ENCODE measurements at places on chromosomes 11 and 22. TPM values are rescaled to one million over a fixed set of nuclear protein-coding genes. Genes with fewer than 3 reads are reported as not detected.

DNA sequence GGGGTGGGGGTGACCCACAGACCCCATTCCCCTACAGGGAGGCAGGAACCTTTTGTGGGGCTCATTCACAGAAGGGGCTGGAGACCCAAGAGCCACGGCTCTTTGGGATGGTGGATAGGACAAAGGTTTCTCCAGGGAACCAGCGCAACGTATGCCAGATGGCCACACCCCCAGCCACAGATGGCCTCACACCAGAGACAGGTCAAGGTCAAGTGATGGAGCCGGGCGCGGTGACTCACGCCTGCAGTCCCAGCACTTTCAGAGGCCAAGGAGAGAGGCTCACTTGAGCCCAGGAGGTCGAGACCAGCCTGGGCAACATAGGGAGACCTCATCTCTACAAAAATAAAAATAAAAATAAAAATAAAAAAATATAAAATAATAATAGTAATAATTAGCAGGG is 17.1 kb upstream of the BRSK2 start:
- DNase-seq = peak; percentile 36

DNA sequence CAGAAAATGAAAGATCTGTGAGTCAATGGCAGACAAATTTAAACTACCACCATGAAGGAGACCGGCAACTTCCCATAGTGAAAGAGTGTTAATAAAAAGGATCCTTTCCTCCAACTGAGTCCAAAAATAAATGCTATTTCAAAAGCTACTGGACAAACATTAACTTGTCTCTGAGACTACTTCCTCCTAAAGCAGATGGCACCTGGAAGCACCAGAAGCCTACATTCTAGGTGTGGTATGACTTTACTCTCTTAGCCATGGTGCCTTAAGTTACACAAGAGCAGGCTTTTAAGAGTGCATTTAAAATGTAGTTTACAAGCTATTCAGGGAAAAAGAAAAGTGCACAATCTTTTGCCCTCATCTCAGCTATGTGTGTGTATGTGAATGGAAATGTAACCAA is 2.5 kb downstream of the ARHGAP32 start:
- DNase-seq = no peak

GRCh38 chr22:47201186-47201995 is 438.9 kb downstream of the TBC1D22A start:
- DNase-seq = no peak

DNA sequence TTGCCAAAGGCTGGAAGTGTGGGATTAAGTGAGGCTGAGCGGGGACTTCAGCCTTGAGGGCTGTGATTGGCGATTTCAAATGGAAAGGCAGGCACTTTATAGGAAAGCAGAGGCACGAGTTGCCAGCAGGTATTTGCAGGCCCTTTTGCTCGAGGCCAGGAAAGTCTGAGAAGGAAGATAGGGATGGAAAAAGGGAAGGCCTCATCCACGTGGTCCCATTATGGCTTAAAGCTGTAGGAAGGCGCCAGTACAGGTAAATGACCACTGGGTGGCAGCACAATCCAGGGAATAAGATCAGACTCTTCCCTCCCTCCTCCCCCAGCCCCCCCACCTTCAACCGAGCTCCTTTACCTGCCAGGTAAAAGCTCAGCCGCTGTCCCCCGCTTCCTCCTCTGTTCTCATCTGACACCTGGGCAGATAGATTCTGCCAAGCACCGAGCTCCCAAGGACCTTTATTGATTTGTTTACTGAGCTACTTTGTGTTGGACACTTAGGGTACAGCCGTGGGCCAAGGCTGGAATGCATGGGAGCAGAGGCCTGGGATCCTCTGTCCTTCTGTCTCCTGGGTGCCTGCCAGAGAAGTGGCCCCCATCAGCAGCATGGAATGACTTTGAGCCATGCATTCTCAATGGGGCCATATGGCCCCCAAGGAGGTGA is 7.5 kb downstream of the P2RX3 start:
- peak; percentile 77 for DNase-seq

DNA sequence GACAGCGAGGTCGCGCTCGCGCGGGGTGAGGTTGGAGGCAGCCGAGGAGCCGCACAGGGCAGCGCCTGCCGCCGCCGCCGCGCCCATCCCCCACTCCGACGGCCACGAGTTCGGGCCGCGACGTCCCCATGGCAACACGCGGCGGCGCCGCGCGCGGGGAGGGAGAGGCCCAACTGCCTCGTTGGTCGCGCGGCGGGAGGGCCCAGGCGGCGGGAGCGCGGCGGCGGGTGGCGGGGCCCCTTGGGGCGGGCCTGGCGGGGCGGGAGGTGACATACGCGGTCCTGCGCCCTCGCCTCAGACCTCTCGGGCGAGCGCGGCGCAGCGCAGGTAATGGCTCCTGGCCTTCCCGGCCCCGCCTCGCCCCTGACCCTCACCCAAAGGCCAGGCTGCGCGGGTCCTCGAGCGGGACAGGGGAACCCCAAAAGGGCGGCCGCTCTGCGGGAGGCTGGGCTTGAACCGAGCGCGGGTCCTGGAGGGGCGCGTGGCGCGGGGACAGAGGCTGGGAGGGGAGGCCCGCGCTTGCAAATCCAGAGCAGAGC is at the start of gene DEUP1:
TSS of gene DEUP1 (plus strand) at position 297 of the 539 bp plus-strand sequence. CDS start 1,518 bp downstream, outside the sequence.
- DNase-seq = no peak

Gene SLCO2B1
- total RNA-seq = 2.0 TPM

Gene BBOX1
- total RNA-seq = not detected

Gene CD82
- 40.3 TPM for total RNA-seq

Gene NELL1
- total RNA-seq = not detected
